Stimulated activated CD4-positive, alpha-beta T cell treated with anti-CD3 and anti-CD28 coated beads, TNF-alpha, amount 100 ng/mL, for 1 hour (primary cell): ENCODE measurements at places on chromosomes 4 and X.

GRCh38 chr4:183617075-183617474, 41.9 kb downstream of the RWDD4 start:
- DNase-seq: no peak

DNA sequence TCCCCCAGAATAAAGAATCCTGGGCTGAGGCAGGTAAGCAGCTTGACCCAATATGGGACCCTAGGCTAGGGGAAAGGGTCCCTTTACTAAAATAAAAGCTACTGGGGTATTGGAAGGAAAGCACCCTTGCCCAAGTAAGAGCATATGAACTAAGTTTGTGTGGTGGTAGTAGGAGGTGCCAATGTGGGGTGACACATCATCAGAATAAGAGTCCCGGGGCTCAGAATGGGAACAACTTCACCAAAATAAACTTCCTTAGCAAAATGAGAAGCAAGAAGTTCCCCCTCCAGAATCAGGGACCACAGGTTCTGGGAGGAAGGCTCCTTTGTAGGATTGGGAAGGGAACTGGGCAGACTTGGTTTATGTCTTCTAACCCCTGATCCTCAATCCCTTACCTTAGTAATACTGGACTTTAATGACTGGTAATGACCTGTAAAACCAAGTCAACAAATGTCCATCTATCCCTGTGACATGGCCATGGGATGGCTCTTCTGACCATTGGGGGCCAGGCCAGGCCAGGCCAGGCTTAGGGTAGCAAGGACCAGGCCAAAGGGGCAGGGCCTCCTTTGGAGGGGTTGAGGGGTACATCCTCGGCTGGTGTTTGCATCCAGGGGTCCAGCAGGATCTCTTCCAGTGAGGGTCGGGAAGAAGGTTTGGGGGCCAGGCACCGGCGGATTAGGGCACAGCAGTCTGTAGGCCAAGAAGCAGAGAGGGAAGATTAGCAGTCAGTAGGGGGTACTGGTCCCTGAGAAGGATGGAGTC, 2.3 kb upstream of the SLC35A2 start:
- DNase-seq: no peak

DNA sequence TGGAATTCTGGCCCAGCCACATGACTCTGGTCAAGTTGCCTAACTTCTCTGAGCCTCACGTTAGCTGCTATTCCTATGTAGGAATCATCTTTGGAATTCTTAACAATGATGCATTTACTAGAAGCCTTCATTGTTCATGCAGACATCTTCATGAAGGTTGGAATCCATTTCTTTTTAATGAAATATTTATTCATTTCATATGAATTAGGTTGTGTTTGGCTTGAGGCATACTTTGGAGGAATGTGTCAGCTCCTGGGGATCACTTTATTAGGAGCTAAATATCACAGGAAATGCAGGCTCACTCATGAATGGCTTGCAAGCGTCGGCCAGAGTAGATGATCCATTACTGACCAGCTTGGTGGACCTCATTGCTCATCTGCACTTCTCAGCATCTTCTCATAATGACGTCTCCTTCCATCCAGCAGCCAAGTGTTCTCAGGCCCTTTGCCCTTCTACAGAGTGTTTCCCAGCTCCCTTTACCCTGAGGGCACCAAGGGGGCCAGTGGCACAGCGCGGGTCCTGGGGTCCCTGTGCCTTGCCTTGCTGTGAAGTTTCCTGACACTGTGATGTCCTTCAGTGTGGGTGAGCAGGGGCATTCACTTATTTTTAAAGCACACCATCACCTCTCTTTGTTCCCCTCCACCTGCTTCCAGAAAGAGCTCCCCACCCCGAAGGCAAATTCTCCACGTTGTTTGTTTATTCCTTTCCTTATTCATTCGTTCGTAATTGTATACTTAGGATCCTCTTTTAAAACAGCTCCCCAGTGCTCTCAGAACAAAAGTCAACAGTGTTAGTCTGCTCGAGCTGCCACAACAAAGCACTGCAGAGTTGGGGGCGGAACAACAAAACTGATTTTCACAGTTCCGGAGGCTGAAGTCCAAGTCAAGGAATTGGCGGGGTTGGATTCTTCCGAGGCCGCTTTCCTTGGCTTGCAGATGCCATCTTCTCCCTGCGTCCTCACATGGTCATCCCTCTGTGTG, 106.8 kb downstream of the STK32B start:
- no peak for DNase-seq

DNA sequence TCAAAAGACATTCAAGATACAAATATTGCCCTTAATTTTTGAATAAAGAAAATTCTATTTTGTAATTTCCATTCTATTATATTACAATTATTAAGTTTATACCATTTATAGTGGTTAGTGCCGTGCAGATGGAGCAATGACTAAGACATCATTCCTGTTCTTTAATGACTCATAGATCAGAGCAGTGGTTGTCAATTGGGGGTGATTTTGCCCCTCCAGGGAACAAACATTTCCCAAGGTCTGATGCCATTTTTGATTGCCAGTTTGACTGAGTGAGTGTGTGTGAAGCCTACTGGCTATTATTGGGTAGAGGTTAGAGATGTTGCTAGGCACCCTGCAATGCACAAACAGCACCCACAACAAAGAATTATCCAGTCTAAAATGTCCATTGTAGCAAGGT, 97.9 kb upstream of the DDIT4L start:
- no peak for DNase-seq

- DNase-seq: no peak
Measured at GRCh38 chr4:141771889-141772830, 135.8 kb downstream of the IL15 start.

- DNase-seq: no peak
Measured at GRCh38 chr4:127967141-127967775, 2.1 kb downstream of the ABHD18 start.

GRCh38 chrX:39491548-39492297, 606.0 kb downstream of the BCOR start:
- DNase-seq: peak; percentile 17

- DNase-seq: no peak
Measured at GRCh38 chr4:11966782-11967181, 538.1 kb upstream of the HS3ST1 start.

DNA sequence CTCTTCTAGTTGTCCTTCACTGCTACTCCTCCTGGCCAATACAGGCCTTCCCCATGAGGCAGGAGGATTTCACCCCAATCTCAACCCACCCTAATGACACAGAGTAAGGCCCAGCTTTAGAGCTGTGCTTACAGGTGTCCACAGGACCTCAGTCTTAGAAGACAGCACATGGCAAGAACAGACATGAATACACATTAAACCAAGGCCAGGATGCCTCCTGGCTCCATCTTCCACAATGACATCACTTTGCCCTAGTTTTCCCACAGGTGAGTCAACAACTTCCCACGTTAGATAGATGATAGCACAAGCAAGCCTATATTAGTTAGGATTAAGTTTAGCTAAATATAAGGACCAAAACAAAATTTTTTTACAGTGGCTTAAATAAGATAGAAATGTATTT, 63.8 kb upstream of the NOCT start:
- no peak for DNase-seq

DNA sequence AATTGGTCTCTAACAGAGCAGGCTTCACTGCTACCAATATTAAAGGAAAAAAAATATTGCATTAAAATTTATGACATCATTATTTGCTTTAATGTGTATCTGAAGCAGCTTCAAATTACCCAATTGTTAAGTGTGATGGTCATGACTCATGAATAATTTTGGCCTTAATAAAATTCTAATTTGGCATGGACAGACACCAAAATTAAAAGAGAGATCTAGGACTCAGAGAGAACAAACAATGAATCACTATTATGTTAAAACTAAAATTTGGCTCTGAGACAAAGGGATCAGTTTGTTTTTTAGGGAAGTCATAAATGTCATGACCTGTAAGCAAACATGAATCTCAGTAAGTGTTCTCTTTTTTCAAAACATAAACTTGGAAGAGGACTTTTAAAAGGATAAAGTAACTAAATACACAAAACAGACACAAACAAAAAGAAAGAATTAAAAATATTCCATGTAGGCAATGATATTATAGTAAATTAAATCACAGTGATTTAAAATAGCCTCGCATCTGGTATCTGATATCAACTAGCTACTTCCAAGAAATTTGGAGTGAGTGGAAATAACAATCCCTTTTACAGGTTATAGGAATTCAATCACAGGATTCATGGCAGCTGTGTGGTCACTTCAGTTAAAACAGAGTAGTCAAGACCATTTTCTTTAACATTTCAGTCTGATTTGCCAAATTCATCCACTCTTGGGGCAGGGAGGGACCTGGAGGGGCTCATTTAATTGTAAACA, 11.6 kb downstream of the VEGFC start:
- DNase-seq: no peak

GRCh38 chr4:185311113-185311888, 84.4 kb downstream of the LRP2BP start:
- DNase-seq: no peak

DNA sequence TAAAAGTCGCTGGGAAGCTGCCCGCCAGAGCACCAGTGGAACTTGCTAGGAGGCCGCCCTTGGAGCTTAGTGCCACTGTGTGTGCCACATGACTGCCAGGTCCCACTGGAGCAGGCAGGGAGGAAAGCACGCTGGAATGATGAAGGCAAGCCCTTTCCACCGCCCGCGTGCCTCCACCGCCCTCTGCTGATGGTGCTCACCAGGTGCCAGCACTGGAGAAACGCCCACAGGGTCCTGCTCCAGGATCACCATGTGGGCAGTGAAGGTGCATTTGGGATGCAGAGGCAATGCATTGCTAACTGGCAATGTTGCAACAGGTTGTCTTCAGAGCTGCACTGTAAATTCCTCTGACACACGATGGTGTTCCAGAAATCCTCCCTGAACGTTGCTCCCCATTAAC, 76.3 kb downstream of the SHROOM2 start:
- DNase-seq: no peak

DNA sequence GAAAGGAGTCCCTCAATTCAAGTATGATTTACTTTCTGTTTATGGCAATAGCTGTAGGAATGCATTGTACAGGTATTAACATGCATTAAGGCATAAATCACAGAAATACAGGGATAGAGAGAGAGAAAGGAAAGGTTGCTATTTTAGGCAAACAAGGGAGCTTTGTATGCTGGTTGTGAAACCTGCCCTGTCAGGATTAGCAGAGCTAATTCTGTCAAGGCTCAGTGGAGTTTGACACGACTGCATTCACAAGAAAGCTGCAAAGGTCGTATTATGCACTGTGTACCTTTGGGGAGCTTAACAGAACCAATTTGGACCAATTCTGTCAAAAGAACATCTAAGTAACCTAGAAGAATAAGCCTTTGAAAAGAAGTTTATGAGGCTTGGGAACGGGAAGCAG, 239.3 kb downstream of the GRIA2 start:
- no peak for DNase-seq

GRCh38 chr4:74934016-74934831, 1.3 kb downstream of the PARM1 start:
- no peak for DNase-seq

GRCh38 chrX:143081231-143081630, 55.5 kb downstream of the SPANXN4 start:
- no peak for DNase-seq
